ENCODE measurements at places on chromosomes 5 and 9.

DNA sequence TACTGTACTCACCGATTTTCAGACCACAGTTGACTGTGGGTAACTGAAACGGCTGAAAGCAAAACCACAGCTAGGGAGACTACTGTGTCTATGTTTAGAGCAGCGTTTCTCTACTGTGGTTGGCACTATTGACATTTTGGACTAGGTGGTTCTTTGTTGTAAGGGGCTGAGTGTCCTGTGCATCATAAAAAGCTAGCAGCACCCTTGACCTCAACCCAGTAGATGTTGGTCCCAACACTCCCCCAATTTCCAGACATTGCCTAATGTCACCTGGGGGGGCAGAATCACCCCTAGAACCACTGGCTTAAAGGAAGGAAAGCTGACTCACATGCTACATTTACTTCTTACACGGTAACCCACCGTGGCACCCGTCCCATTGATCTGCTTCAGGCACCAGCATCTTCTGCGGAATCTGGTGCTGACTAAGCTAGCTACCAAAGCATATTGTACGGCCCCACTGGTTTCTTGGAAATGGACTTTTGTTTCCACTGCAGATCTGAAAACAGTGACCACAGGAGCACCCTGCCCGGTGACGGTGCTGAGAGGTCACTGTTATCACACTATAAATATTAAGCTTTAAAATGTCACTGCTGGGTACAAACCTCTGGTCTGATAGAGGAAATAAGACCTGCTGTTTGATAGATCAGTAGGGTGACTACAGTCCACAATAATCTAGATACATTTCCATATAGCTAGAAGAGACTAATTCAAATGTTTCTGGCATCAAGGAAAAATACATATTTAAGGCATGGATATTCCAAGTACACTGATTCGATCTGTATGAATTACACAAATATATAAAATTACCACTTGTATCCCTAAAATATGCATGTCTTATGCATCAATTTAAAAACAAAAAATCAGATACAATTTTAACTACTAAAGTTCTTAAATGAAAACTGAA is 151.4 kb downstream of the HSD17B3 start:
- DNase-seq = no peak

DNA sequence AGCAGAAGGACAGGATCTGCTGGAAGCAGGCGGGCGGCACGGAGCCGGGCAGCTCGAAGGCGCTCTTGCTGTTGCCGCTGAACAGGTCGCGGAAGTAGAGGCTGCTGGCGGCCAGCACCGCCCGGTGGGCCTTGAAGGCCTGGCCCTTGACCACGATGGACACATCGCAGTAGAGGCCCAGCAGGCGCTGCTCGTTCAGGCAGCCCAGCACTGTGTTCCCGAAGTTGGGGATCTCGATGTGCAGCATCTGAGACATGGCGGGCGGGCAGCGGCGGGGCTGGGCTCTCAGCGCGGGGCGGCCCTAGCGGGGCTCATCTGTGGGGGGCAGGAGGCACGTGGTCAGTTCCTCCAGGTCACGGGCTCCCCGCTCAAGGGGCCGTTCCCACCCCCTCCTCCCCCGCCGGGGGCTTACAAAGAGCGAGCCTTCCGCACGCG is 44.8 kb downstream of the NACC2 start:
- DNase-seq = no peak

GRCh38 chr9:95769909-95770433 is 105.5 kb upstream of the ERCC6L2 start:
- no peak for DNase-seq

GRCh38 chr5:168826246-168826725 is 247.1 kb upstream of the PANK3 start:
- DNase-seq = no peak

DNA sequence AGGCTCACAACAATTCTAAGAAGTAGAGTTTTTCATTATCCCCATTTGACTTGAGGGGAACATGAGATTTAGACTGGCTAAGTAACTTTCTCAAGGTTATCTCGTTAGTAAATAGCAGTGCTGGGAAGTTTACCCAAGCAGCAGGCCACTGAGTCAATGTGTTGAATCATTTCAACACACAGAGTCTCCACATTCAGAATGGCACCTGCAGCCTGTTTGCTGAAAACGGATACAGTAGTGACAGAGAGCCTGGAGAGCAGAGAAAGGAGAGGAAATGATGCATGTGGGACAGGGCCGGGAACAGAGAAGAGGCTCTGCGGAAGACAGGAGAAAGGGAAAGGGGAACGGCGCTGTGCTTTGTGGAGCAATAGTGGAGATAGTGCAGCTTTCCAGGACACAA is 33.5 kb upstream of the ZSWIM6 start:
- no peak for DNase-seq

GRCh38 chr5:59099270-59099994 is 516.6 kb downstream of the RAB3C start:
- peak; percentile 61 for DNase-seq

GRCh38 chr9:91162311-91162710 is 199.4 kb downstream of the AUH start:
- DNase-seq = peak; percentile 81

- DNase-seq = no peak
These were observed 76.1 kb downstream of the SECISBP2 start for GRCh38 chr9:89394412-89394811.
